ENCODE measurements at places on chromosomes 13 and 19.

DNA sequence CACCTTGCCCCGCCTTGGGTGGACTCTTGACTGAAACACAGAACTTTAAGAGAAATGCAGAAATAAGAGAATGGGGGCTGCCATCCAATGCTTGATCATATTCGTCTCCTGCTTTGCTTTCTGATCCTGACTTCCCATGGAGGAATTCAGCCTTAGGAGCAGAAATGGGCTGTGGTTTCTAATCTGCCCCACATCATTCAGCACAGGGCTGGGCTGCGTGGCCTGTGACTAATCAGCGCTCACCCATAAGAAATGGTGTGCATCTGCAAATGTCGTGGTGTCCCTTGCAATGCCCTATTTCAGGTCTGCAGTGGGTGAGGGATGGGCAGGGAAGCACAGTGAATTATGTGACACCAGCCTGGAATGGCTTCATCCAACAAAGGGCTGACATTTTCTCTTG, 60.7 kb upstream of the URI1 start:
- DNase-seq, result no peak

DNA sequence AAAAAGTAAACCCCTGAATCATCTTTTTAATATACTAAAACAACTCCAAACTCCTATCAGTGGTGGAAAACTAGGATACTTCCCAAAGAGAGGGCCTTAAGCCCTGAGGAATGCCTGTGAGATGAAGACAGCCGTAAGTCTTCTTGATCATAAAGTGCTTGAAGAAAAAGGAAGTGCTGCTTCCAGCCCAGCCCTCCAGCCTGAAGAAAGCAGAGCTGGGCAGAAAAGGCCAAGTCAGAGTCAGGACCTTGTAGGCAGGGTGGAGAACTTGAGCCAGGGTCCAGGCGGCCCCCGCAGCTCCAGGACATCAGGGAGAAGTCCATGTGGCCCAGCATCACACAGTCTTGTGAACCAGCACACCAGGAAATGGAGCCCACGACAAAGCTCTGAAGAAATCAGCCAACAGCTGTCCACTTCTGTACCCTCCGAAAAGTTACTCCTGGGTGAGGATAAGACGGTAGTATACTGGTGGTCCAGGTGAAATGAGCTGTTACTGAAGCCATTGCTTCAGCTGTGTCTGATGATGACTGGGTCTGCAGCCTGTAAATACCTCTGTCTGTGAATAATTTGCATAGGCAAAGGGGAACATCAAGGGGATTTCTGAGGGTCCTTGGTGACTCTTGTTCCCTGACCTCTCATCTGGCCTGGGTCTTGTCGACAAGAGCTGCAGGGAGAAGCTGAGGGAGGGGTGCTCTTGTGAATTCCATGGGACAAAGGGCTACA, 18.7 kb upstream of the CRYL1 start:
- no peak for DNase-seq

- no peak for DNase-seq
These were observed 265.3 kb upstream of the STARD13 start for GRCh38 chr13:33550885-33551284.

GRCh38 chr13:19179916-19180315, 1.7 kb downstream of the TUBA3C start:
- DNase-seq, result no peak

DNA sequence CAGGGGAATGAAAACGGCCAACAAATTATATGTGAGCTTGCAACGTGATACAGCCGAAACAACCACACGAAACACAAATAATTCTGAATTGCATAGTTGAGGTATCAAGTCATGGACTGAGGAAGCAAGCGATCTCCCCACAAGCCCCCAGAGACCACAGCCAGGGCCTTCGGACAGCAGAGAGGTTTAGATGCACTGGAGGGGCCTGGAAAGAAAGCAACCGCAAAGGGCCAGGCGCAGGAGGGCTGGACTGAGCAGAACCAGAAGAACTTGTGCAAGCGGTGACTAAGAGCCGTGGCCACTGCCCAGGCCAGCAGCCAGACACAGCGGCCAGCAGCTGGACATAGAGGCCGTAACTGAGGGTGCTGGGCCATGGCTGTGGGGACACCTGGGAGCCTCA, 131.4 kb downstream of the TNFRSF19 start:
- DNase-seq, result no peak

GRCh38 chr13:20127562-20128458, 33.0 kb downstream of the GJA3 start:
- peak; percentile 33 for DNase-seq

DNA sequence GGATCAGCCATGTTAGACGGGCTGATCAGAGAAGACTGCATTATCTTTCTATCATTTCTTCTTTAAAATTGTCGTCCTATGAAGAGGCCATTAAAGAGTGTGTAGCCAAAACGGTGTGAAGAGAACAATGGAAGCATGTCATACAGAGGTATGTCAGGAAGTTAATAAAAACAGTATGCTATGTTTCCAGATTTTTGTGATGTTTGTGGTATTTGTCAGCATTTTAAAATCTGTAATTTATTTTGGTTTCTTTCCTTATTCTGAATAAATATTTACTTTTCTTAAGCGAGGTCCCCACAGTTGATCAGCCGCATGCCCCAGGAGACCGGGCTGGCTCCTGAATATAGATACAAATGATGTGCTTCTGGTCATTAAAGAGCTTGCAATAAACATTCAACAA, 142.9 kb upstream of the SERP2 start:
- no peak for DNase-seq

GRCh38 chr13:41780715-41781706, 179.9 kb downstream of the VWA8 start:
- DNase-seq, result no peak

- DNase-seq, result no peak
These were observed 166.1 kb downstream of the LIG4 start for GRCh38 chr13:108049211-108049610.

DNA sequence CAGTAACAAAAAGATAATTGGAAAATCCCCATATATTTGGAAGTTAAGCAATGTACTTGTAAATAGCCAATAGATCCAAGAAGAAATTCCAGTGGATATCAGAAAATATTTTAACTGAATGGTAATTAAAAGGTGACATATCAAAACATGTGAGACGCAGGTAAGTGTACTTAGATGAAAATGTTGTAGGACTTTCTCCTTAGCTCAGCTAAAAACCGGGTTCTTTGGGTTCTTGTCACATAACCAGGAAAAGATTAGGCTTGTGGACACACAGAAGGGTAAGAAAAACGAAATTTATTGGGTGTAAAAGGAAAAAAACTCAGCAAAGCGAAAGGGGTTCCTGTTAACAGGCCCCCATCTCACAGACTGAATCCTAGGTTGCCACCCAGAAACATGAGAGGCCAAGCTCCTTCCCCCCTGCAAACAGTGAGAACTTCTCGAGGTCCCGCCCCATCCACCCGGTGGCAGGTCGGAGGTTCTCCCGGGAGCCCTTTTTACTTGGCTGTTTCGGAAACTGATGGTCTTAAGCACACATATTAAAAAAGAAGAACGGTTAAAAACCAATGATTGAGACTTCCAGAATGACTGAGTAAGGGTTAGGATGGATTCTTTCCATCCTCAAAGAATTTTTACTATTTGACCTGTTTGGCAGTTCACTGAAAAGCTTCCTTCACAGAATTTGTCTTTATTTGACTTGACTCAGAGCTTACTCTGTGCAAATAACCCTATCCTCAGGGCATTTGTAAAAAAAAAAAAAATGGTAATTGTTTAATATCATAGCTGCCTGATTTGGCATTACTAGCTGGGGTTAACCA, 3.1 kb upstream of the CCDC70 start:
- DNase-seq, result no peak

GRCh38 chr13:26855921-26856320, 95.3 kb upstream of the GPR12 start:
- no peak for DNase-seq

Measured in CD4-positive, alpha-beta T cell treated with Interleukin-10 for 1 hour (primary cell).